Naive thymus-derived CD8-positive, alpha-beta T cell (primary cell): ENCODE measurements at places on chromosomes 5 and 9.

DNA sequence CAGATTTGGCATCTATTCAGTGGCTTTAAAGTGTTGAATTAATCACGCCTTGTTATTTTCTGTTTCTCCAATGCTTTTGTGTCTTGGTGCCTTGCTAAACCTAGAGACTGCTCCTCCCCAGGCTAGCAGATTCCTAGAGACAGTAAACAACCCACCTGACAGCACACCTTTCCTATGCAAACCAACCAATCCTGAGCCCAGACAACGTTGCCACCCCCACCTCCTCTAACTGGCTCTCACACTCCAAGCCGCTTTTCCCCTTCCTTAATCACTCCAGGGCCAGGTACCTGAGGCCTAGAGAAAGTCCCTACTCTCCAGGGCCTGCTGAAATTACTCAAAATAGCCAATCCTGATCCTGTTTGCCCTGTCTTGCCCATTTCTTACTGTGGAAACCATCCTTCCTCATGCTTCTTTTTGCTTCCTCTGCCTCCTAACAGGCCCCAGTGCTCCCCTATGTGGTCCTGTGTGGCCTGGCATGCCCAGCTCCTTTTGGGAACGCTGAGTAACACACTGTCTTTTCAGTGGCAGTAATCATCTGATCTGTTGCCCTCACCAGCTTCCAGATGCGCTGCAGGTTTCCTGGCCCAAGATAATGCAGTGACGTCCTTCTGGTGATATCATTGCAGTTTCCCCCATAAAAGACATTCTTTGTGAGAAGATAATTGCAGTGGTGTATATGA, 53.4 kb downstream of the GAS1 start:
- no peak overlapping the region for H3K4me3 ChIP-seq
- no peaks in the 10 kb centered on the region for H3K27me3 ChIP-seq
- no peak overlapping the region for H3K27ac ChIP-seq
- DNase-seq, result no peak

GRCh38 chr9:135365013-135365768, 114.4 kb upstream of the PPP1R26 start:
- no peak for DNase-seq
- no peaks in the 10 kb centered on the region for H3K36me3 ChIP-seq
- H3K27me3 ChIP-seq, result peaks cover 6% of the 10 kb centered on the region
- H3K4me3 ChIP-seq, result no peak overlapping the region
- no peak overlapping the region for H3K27ac ChIP-seq

GRCh38 chr5:178777520-178777919, 47.1 kb upstream of the ZNF354A start:
- H3K4me3 ChIP-seq, result no peak overlapping the region
- no peaks in the 10 kb centered on the region for H3K36me3 ChIP-seq
- DNase-seq, result no peak
- peaks cover 8% of the 10 kb centered on the region for H3K27me3 ChIP-seq

DNA sequence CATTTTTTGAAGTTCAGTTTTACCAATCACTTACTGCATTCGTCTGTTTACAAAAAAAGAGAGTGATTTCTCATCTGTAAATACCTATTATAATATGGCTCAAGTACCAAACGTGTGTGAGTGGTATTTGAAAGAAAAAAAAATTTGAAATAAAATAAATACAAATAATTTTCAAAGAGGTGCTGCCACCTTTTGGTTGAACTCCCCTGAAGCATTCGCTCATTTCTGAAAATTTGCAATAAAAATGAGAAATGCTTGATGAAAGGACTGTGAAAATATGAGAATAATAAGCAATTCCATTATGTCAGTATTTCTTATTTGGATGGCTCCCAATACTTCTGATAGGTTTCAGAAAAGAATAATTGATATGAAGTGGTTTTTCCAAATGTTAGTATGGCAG, 409.9 kb downstream of the CTNND2 start:
- H3K27me3 ChIP-seq, result peaks cover 4% of the 10 kb centered on the region
- no peak for DNase-seq
- no peaks in the 10 kb centered on the region for H3K4me1 ChIP-seq
- H3K4me3 ChIP-seq, result no peak overlapping the region
- no peaks in the 10 kb centered on the region for H3K36me3 ChIP-seq

- H3K27ac ChIP-seq, result no peak overlapping the region
- no peaks in the 10 kb centered on the region for H3K36me3 ChIP-seq
- no peaks in the 10 kb centered on the region for H3K27me3 ChIP-seq
- no peak for DNase-seq
- H3K4me3 ChIP-seq, result no peak overlapping the region
These were observed 1083.4 kb upstream of the CDH18 start for GRCh38 chr5:21071421-21071820.

DNA sequence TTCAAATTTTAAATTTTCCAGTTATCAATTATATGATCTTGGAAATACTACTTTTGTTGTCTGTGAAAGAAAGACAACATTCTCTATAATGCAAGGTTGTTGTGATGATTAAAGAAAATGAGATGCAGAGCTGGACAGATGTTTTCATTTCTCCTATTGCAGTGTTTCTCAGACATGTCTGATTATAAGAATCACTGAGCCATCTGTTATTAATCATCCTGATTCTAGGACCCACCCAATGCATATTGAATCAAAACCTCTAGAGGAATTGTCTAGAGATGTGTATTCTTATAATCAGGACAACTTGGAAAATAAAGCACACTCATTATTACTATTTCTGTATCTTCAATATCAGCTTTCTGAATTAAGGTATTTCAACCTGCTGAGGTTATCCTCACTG, 121.1 kb upstream of the ASTN2 start:
- no peaks in the 10 kb centered on the region for H3K4me1 ChIP-seq
- no peak overlapping the region for H3K4me3 ChIP-seq
- peaks cover 3% of the 10 kb centered on the region for H3K27me3 ChIP-seq

GRCh38 chr5:52801329-52801728, 13.6 kb downstream of the ITGA1 start:
- H3K27ac ChIP-seq, result peak overlapping the region; percentile 98
- peak overlapping the region; percentile 99 for H3K4me3 ChIP-seq
- H3K4me1 ChIP-seq, result peaks cover 35% of the 10 kb centered on the region

DNA sequence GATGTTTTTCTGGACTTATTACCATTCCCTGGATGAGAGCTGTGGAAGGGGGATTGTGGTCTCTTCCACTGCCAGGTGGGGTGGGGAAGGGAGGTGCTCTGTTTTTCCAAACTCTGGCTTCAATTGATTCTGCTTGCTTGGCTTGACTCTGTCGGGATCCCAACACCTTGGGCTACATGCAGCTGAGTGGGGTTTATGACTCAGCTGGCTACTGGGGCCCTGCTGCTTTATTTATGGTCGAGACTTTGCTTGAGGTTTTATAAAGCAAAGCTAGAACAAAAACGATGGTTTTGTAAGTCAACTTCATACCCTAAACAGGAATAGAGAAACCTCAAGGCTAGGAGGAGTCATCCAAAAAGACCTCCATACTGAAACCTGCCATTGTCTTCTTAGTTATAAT, 76.3 kb downstream of the AOPEP start:
- peaks cover 54% of the 10 kb centered on the region for H3K36me3 ChIP-seq
- no peak overlapping the region for H3K4me3 ChIP-seq
- DNase-seq, result no peak
- H3K27me3 ChIP-seq, result no peaks in the 10 kb centered on the region
- no peaks in the 10 kb centered on the region for H3K4me1 ChIP-seq

GRCh38 chr5:134581241-134581981, 51.2 kb downstream of the SAR1B start:
- no peaks in the 10 kb centered on the region for H3K36me3 ChIP-seq
- no peak for DNase-seq
- no peak overlapping the region for H3K4me3 ChIP-seq
- no peak overlapping the region for H3K27ac ChIP-seq

- peak overlapping the region; percentile 95 for H3K4me3 ChIP-seq
- H3K27ac ChIP-seq, result peak overlapping the region; percentile 88
- no peaks in the 10 kb centered on the region for H3K27me3 ChIP-seq
- H3K4me1 ChIP-seq, result peaks cover 11% of the 10 kb centered on the region
- H3K36me3 ChIP-seq, result peaks cover 4% of the 10 kb centered on the region
These were observed 2.0 kb downstream of the UBE2R2 start for GRCh38 chr9:33818847-33819500.

- H3K27me3 ChIP-seq, result peaks cover 46% of the 10 kb centered on the region
- DNase-seq, result no peak
- H3K4me3 ChIP-seq, result no peak overlapping the region
- H3K27ac ChIP-seq, result no peak overlapping the region
- peaks cover 1% of the 10 kb centered on the region for H3K36me3 ChIP-seq
These were observed 38.6 kb upstream of the SLC6A19 start for GRCh38 chr5:1162751-1163150.

DNA sequence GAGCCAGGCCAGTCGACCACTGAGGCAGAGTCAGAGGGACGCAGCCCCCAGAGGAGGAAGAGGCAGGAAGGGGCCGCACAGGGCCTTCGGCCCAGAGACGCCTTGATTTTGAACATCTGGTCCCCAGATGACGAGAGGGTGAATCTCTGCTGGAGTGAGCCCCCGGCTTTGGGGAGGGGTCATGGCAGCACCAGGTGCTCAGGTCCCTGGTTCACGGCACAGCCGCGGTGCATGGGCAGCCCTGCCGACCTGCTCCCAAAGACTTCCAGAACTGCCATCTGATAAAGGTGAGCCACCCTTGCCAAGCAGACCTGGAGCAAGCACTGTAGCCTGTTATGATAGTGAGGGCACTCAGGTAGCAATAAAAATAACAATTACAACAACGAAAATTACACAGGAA, 29.8 kb downstream of the LPCAT1 start:
- H3K4me1 ChIP-seq, result peaks cover 32% of the 10 kb centered on the region
- no peak overlapping the region for H3K4me3 ChIP-seq
- peaks cover 6% of the 10 kb centered on the region for H3K36me3 ChIP-seq
- no peak for DNase-seq
- no peak overlapping the region for H3K27ac ChIP-seq
- no peaks in the 10 kb centered on the region for H3K27me3 ChIP-seq

DNA sequence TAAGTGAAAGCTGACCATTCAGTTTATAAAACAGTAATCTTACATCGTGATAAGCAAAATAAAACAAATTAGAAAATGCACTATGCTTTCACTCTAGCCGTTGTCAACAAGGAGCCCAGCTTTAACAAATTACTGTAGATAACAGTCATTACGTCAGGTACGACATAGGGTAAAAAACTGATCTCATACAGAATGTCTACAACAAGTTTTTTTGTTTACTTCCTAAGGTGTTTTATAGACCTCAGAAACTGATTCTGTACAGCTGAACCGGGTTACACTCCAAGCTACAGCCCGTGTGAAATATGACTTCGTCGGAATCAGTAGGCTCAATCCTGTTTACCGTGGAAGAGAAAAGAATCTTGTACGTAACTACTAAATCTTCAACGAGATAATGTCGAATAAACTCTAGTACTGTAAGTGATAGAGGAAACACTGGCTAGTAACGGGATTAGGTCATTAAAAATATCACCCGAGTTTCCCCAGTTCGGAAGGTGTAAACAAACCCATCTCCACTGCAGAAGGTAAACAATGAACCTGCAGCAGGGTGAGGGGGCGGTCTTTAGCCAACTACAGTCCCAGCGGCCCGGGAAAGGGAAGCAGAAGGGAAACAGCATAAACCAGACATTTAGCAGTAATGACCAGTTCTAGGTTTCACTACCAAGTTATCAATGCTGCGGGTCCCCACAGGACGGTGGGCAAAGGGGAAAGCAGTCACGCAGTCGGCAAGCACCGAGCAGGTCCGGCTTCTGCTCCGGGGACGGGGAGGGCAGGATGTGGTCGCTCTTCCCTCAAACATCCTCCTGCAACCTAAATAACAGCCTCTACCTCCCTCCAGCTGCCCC, 1.1 kb downstream of the RICTOR start:
- H3K4me1 ChIP-seq, result peaks cover 38% of the 10 kb centered on the region
- peaks cover 17% of the 10 kb centered on the region for H3K27me3 ChIP-seq
- peaks cover 6% of the 10 kb centered on the region for H3K36me3 ChIP-seq
- H3K27ac ChIP-seq, result peak overlapping the region; percentile 95
- DNase-seq, result peak; percentile 50

GRCh38 chr5:145925353-145925752, 11.0 kb upstream of the SH3RF2 start:
- H3K4me3 ChIP-seq, result no peak overlapping the region
- H3K27me3 ChIP-seq, result peaks cover 2% of the 10 kb centered on the region
- no peak overlapping the region for H3K27ac ChIP-seq
- no peaks in the 10 kb centered on the region for H3K4me1 ChIP-seq
- no peak for DNase-seq

DNA sequence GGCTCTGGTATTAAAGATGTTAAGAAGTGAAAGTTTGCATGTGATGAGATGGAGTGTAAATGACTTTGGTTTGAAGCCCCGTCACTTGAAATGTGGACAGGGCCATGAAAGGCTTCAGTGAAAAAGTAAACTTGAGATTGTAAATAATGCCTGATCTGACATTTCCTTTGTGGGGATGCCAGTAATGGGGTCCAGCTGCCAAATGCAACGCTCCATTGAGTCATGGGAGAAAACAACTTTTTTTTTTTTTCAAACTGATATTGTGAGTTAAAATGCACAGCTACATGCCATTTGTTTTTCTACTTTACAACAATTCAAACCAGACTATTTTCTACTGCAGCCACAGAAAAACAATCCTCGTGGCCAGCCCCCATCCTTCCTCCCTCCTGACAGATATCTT, 327.0 kb upstream of the TNC start:
- no peak overlapping the region for H3K4me3 ChIP-seq
- no peak overlapping the region for H3K27ac ChIP-seq
- H3K27me3 ChIP-seq, result peaks cover 9% of the 10 kb centered on the region
- DNase-seq, result no peak
- no peaks in the 10 kb centered on the region for H3K4me1 ChIP-seq

GRCh38 chr9:133869674-133870405, 122.3 kb downstream of the VAV2 start:
- peaks cover 11% of the 10 kb centered on the region for H3K27me3 ChIP-seq
- H3K27ac ChIP-seq, result peak overlapping the region; percentile 46
- peaks cover 13% of the 10 kb centered on the region for H3K4me1 ChIP-seq
- H3K36me3 ChIP-seq, result peaks cover 6% of the 10 kb centered on the region
- H3K4me3 ChIP-seq, result peak overlapping the region; percentile 10

GRCh38 chr5:55534436-55535198, at the start of gene PLPP1:
Gene PLPP1, minus strand, starts transcription at chr5:55534964. Its CDS starts 335 bp downstream, at chr5:55534629.
- peaks cover 11% of the 10 kb centered on the region for H3K36me3 ChIP-seq
- peaks cover 48% of the 10 kb centered on the region for H3K4me1 ChIP-seq
- no peaks in the 10 kb centered on the region for H3K27me3 ChIP-seq
- peak; percentile 87 for DNase-seq
- peak within 1 kb of the TSS; percentile 87 for H3K4me3 ChIP-seq

GRCh38 chr5:39437467-39437866, 12.7 kb upstream of the DAB2 start:
- DNase-seq, result no peak
- no peak overlapping the region for H3K27ac ChIP-seq
- H3K27me3 ChIP-seq, result peaks cover 3% of the 10 kb centered on the region

DNA sequence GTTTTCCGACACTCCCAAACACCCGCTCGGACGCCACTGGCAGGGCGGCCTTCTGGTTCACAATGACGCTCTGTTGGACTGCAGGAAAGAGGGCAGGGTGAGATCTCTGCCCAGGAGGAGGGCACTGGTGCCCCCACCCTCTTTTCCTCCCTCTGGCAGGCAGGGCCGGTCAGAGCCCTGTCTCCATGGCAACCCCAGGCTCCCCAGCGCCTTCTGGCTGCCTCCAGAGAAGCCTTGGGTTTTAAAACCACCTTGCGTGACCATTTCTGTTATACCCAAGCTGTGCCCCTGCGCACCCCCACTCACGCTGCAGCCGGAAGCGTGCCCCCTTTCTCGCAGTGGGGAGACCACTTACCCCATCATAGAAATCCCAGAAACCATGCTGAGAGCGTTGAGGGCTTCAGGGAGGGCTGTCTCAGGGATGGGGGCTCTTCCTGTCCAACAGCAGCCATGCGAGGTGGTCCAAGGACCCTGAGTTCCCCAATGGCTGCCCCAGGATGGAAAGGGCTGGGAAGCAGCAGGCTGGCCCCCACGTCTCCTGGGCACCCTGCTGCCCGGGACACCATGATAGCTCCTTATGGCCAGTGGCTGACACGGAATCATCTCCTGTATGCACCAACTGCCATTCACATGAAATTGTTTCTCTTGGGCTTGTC, 7.3 kb downstream of the C9orf50 start:
- H3K36me3 ChIP-seq, result no peaks in the 10 kb centered on the region
- H3K27ac ChIP-seq, result no peak overlapping the region
- H3K4me1 ChIP-seq, result peaks cover 18% of the 10 kb centered on the region
- H3K27me3 ChIP-seq, result no peaks in the 10 kb centered on the region
